ENCODE measurements at places on chromosomes 16 and 17.

GRCh38 chr16:74113545-74113944 lies 183.1 kb upstream of the PSMD7 start:
- no peak overlapping the region for H3K4me3 ChIP-seq
- no peak overlapping the region for H3K27ac ChIP-seq
- DNase-seq, result no peak
- H3K27me3 ChIP-seq, result no peaks in the 10 kb centered on the region
- no peaks in the 10 kb centered on the region for H3K4me1 ChIP-seq

DNA sequence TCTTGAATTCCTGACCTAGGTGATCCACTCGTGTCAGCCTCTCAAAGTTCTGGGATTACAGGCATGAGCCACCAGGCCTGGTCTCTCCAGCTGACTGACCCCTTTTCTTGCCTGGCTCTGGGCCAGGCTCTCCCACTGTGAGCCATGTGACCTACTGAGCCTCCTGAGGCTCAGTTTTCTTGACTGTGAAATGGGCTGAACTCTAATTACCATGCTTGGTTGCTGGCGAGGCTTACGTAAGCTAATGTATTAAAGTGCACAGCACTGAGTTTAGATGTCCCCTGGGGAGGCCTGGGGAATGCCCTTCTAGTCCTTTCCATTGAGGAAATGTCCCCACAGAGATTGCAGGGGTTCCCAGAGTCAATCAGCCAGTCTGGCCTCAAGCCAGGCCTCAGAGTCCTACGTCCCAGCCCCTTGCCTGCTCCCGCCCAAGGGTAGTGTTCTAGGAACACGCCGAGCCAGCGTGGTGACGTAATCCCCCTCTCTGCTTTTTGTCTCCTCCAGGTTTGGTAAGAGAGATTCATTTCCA lies 45.8 kb upstream of the LGALS9 start:
- H3K4me3 ChIP-seq, result no peak overlapping the region
- H3K36me3 ChIP-seq, result no peaks in the 10 kb centered on the region
- no peaks in the 10 kb centered on the region for H3K4me1 ChIP-seq
- DNase-seq, result no peak

DNA sequence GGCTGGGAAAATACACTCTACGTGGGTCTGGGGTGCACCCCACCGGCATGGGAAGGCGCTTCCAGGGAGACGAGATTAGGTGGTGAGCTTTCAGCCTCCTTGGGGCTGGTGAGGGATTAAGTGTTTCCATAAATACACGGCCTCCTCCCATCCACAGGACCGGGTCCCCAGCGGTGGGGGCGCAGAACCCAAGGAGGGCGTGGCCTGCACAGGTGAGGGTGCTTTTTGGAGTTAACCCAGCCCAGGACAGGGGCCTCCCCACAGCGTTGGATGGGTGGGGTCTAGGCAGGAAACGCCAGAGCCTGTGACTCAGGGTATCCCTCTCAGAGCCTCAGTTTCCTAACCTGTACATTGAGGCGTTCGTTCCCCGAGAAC lies 1.1 kb downstream of the C16orf74 start:
- DNase-seq, result no peak
- H3K4me3 ChIP-seq, result peak overlapping the region; percentile 79
- H3K4me1 ChIP-seq, result peaks cover 12% of the 10 kb centered on the region

GRCh38 chr17:67867591-67867990 lies 42.3 kb downstream of the BPTF start:
- H3K27me3 ChIP-seq, result no peaks in the 10 kb centered on the region
- peaks cover 3% of the 10 kb centered on the region for H3K36me3 ChIP-seq
- DNase-seq, result no peak
- no peaks in the 10 kb centered on the region for H3K4me1 ChIP-seq
- no peak overlapping the region for H3K27ac ChIP-seq
